Activated CD8-positive, alpha-beta memory T cell treated with anti-CD3 and anti-CD28 coated beads, Interleukin-2, amount 50 U/mL, for 48 hours (primary cell): ENCODE measurements at places on chromosomes 1 and 21.

DNA sequence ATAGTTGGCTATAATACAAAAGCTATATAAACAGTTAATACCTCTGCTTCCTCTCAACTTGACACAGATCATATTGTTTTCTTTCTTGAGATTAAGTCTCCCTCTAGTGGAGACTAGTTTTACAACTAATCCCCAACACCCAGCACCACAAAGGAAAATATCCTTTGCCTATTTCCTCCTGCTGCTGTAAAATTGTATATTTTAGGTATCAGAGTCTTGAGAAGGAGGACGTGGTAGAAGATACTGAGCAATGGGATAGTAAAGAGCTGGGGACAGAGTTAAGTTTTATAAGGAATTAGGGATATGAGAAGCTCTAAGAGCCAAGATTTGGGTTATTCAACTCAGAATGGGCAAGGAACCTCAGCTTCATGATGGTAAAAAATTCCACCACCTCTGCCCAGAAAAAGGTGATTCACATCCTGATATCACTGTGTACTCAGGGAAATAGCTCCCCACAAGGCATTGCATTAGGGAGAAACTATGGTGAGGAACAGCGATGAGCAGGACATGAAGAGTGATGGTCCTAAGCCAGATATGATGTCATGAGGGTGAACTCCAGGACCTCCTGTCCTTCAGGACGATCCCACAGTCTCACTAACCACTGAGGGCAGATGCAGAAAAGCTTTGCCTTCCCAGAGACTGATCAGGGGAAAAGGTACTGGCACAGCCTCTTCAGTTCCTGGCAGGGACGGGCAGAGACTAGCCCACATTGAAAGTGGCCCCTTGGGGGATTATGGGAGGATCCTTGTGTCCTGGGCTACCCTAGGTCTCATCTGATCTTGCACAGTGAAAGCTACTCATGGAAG is 14.7 kb upstream of the CFAP126 start:
- no peak for DNase-seq

DNA sequence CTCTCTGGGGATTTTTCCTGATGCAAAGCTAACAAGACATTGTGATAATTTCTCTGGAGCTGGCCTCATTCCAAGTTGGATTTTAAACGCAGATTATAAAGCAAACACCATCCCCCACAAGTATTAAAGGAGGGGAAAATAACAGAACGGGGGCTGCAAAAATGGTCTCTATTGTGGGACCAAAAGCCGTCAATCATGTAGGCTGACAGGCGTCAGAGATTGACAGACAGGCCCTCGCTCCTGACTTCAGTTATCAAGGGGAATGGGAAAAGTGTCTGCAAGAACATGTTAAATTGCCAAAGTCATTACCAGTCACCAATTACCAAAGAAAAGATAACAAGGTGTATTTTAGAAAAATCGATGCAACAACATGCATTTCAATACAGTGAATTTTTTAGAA is 307.4 kb upstream of the POU3F1 start:
- DNase-seq = no peak

DNA sequence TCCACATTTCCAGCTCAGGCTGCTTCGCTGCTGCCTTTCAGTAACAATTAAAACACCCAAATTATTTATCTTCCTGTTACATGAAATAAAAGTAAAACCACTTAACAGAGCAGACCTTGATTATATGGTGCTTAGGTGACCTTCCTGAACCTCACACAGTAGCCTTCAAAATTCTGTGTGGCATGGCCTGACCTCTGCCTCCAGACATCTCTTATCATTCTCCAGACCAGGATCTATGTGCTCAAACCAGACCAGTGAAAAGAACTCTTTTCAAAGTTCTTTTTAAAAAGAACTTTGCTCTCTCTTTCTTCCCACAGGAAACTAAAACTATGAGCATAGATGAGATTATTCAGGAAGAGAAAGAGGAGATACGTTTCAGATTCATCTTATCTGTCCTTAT is 37.8 kb downstream of the KIAA0319L start:
- no peak for DNase-seq

GRCh38 chr1:6902153-6902552 is 116.9 kb downstream of the CAMTA1 start:
- no peak for DNase-seq

DNA sequence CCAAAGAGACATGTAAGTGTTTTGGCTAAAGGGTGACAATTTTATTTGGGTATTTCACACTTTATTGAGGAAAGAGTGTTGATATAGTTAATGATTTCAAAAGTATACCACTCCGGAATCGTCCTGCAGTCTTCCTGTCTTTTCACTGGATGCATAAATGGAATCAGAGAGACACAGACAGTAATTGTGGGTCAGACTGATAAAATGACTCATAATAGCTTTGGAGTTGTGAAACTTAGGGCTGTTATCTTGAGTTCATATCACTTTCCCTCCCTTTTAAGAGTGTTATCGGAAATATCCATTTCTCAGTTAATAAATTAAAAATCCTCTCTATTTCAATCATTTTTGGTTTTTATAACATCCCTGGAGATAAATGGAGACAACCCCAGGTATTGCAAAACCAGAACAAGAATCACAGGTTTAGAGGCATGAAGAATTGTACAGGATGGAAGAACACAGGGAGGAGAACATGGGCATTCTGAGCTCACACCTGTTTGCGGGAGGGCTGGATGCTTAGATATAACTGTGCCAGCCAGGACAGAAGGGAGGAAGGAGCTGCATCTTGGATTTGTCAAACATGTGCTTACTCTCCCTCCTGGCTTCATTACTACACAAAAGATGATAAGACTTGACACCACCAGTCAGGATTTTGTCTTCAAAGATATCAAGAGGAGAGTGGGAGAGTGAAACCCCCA is 185.4 kb downstream of the LMO4 start:
- no peak for DNase-seq

- DNase-seq = no peak
Measured at GRCh38 chr1:79847700-79848099, 841.2 kb upstream of the ADGRL4 start.

DNA sequence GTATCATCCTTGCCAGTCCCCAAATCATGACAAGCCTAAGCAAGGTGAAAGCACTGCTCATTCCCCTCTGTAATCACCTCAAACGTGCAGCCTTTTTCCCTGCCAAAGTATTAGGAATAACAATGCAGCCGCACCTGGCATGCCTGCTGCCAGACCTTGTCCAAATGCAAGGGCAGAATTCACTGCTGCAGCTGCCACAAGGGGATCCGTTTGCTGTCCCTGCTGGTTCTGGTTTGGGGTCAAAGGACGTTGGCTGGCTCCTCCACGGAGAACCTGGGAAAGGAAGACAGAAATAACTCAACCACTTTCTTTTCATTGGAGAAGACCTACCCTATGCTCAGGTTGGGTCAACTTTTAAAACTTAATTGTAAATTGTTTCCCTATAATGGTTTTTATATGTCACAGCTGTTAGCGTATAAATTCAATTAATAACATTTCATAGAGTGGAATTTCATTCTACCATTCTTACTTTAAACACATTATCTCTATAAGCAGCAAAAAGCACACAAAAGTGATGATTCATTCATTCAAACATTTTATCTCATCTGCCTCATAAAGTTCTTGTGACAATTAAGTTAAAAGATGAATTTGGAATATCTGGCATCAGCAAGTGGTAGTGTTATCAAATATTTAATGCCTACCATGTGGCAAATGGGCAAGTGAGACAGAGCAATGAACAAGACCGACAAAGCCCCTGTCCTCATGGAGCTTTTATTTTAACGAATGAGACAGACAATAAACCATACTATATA is 59.8 kb upstream of the SDC3 start:
- no peak for DNase-seq

DNA sequence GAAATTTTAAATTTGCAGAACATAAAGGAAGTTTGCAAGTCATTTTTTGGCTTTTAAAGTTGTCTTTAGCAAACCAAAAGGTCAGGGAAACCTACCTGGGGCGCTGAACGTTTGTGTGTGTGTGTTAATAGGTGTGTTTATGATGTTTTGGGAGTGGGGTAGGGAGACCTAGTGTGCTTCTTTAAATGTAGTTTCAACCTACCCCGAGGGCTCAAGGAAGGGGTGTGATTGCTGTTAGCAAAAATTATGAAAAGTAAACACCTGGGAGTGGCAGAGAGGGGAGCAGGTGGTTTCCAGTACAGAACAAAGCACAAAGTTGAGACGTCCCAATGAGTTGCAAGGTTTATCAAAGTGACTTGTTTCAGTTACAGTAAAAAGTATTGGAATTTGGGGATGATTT is 58.7 kb upstream of the WDR26 start:
- DNase-seq = no peak

DNA sequence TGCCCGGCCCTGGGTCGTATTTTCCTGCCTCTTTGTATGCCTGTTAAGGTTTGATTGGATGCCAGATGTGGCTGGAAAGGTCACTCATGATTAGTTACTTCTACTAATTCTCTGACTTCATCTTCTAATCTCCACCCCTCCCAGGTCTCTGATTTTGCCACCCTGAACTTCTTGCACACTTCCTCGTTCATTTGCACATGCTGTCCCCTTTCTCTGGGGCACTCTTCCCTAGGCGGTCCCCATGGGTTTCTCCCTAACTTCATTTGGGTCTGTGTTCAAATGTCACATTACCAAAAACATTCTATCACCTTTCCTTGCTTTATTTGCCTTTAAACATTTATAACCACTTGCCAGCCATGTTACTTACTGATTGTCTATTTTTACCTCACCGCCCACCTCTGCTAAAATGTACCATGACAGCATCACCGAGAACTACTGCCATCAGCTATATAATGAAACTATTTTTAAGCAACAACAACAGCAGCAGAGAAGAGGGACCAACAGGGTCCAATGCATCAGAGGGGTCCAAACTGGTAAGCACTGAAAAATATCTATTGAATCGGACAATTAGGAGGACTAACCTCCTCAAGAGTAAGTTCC is 45.8 kb upstream of the FMOD start:
- no peak for DNase-seq

DNA sequence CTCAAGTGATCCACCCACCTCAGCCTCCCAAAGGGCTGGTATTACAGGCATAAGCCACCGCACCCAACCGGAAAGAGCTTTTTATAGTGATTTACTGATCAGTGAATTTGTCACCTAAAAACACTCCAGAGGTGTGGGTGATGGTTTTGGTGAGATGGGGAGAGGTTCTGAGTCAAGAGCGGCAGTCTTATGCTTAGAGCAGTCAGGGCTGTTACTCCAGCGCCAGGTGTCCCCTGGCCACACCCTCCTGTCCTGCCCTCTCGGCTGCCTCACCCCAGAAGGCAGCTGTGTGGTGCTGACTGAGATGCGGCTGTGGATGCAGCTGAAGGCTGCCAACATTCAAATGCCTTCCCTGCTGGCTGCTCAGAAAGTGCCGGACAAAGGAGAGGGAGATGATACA is 94.5 kb upstream of the LPGAT1 start:
- no peak for DNase-seq

DNA sequence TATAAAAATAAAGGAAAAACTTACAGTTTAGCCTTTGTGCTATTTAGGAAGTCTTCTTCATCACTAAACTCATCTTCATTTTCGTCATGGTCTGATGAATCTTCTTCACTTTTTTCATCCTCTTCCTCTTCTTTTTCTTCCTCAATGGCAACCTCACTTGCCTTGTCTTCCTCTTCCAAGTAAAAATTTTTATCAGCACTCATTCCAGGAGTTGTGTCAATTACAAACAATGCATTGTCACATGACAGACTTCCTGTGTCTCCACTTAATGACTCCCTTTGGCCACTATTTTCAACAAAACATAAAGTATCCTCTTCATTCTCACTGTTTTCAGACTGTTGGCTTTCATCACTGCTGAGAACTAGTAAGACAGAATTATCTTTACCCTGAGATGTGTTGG is 2.8 kb downstream of the DNTTIP2 start:
- no peak for DNase-seq

- no peak for DNase-seq
Measured at GRCh38 chr1:209850342-209850979, 22.7 kb downstream of the UTP25 start.
